ENCODE measurements at places on chromosomes 11 and 22. TPM values are rescaled to one million over a fixed set of nuclear protein-coding genes. Genes with fewer than 3 reads are reported as not detected.

OR51I1 gene
- total RNA-seq, result 0.24 TPM

LMO1 gene
- total RNA-seq, result not detected

HIC2 gene
- total RNA-seq, result 2.6 TPM

PHETA2 gene
- total RNA-seq, result 6.7 TPM

NXPE1 gene
- not detected for total RNA-seq

UBQLN3 gene
- total RNA-seq, result not detected

KREMEN1 gene
- total RNA-seq, result 6.5 TPM

HOATZ gene
- total RNA-seq, result not detected
